Heart left ventricle (tissue), 16 donors: ENCODE measurements at places on chromosomes 7 and 10. TPM values are rescaled to one million over a fixed set of nuclear protein-coding genes. Genes with fewer than 3 reads are reported as not detected.

GRCh38 chr10:807958-808353, 118.5 kb upstream of the DIP2C start:
- no peak for DNase-seq

DNA sequence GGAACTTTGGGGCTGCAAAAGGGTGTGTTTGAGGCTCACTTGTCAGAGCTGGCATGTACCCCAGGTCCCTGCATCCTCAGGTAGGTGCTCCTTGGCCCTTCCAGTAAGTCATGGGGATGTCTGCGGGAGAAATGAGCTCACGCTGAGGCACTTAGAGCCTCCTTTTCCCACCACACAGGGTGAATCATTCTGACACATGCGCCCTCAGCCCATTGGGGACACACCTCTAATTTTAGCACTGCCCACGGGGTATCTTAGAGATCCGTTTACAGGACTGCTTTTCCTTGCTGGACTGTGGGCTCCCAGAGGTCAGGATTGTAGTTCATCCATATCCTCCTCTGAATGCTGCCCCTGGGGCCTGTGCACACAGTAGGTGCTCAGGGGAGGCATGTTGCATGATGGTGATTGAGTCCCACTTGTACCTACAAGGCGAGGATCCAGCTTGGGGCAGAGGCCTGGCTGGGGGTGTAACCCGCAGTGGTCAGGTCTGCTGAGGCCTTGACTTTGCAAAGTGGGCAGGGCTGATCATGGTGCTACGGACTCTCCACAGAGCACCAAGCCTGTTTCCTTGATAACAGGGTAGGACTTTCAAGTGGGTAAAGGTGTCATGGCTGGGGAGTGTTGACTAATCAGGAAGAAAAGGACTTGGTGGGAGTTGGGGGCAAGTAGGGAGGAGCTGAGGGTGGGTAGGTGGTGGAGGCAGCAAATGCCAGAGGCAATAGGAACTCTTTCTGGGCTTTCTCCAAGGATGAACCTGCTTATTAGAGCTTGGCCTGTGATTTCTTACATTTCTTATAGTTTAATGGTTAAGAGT, 5.8 kb downstream of the TSPAN15 start:
- no peak for DNase-seq

NODAL gene
- not detected for polyA plus RNA-seq

GRCh38 chr10:86716466-86716865, 40.0 kb upstream of the BMPR1A start:
- no peak for DNase-seq

UMAD1 gene
- 3.5 TPM for polyA plus RNA-seq

DNA sequence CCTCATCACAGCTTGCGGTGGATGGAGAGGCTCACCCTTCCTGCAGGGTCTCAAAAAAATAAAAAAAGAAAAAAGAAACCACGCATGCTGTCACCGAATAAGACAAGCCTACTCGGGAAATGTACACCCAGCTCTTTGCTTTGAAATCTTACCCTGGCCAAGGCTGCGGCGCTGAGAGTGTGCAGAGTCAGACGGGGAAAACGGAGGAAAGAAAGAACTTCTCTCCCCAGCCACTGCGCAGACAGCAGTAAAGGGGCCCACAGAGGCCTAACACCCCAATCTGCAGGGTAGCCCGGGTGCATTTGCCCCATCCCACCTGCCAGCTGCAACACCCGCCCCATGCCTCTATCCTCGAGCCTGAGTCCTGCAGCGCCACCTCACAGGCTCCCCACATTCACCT, 14.8 kb downstream of the SLIT1 start:
- no peak for DNase-seq

- DNase-seq, result no peak
Observed at GRCh38 chr10:77116904-77117303, 520.7 kb downstream of the KCNMA1 start.

OLAH gene
- polyA plus RNA-seq, result 0.54 TPM

NKX2-3 gene
- not detected for polyA plus RNA-seq
